ENCODE measurements at places on chromosomes 4 and X.

DNA sequence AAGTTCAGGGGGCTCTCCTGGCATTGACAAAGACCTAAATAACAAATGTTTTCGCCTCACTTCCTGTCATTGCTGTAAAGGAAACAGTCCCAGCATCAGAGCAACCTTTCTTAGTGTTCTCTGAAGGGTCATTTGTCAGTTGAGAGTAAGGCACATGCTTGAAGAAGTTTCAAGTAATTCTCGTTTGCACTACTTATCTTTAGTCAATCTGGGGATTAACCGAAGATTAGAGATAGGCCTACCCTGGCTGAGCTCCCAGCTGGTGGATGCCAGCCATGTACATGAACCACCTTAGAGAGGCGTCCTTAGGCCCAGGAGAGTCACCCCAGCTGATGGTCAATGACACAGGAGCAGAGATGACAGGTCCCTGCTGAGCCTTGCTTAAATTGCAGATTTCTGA, 189.9 kb upstream of the PGRMC2 start:
- no peak for DNase-seq

GRCh38 chr4:117383468-117383867, 298.1 kb upstream of the TRAM1L1 start:
- no peak for DNase-seq

DNA sequence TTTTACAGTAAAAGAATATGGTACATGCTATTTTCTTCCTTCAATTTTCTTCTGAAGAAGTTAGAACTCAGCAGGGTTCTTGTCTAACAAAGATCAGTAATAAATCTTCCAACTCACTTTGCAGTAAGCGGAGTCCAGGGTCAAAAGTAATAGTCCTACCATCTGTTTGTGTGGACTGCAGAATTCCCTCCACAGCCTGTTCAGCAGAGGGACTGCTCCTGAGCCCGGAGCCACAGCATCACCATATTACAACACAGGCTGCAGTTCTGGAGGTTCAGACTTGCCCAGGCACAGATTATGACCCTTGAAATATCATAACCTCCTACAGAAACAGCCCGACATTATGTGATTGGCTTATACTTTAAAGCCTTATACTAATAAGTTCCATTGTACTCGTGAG, 10.3 kb downstream of the FHDC1 start:
- DNase-seq, result no peak

GRCh38 chrX:133529578-133529977, 114.3 kb upstream of the GPC4 start:
- DNase-seq, result no peak

DNA sequence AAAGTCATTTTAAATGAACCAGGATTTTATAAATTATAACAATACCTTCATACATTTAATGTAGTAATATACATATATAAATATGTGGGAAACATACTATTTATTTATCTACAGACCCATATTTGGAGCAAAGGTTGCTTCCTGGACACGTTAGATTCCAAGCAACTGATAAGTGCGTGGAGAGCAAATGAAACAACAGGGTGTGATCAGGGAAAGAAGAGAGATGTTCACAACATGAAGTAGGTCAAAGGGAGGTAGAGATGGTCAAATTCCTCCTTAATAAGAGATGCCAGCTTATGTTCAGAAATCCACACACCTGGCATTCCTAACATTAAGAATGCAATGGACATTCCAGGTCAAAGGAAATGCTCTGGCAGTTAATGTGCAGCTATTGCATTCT, 53.1 kb upstream of the HPGD start:
- DNase-seq, result no peak

DNA sequence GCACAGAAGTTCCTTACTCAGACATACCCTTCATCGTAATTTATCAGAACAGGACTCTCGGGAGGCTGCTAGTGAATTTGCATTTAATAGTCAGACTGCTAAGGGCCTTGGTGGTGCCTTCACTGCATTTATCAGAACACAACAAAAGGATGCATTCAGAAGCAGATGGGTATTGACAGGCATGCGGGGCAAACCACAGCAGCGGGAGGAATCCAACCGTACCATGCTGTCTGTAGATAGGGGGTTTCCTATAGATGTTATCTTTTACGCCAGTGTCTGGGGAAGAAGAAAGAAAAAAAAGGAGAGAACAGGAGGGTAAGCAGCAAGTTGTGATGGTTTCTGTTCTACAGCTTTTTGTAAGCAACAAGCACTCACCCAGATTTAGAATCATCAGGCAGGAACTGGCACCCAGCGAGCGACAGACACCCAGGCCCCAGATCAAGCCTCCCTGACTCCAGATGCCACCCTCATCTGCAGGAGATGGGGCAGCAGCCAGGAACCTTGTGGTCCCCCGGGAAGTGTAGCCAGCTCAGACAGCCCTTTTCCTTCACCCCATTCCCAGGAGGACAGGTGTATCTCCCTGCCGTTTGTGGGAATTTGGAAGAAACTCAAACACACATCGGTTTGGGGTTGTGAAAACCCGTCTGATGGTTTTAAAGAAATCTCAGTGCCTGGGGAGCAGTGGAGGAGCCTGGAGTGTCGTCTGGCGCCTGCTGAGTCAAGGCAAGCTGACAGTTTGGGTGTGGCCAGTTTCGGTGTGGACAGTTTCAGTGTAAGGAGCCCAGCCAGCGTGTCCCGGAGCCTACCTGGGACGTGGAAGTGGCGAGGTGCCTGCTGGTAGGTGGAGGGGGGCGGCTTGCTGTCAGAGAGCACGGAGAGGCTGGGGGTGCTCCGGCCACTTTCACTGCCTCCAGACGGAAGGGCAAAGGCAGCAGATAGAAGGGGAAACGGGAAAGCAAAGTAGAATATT, 80.0 kb upstream of the AFAP1 start:
- no peak for DNase-seq
